Lower leg skin (tissue), 4 donors: ENCODE measurements at places on chromosomes 11 and 22.

GRCh38 chr22:22431271-22432220 is 77.0 kb downstream of the ZNF280B start:
- no peak for DNase-seq

GRCh38 chr11:3132271-3132781 is 32.8 kb downstream of the OSBPL5 start:
- DNase-seq = peak; percentile 70

GRCh38 chr11:44057340-44057739 is 8.7 kb upstream of the ACCS start:
- DNase-seq = peak; percentile 9

- no peak for DNase-seq
Observed at GRCh38 chr22:36048911-36049677, 20.5 kb upstream of the RBFOX2 start.

DNA sequence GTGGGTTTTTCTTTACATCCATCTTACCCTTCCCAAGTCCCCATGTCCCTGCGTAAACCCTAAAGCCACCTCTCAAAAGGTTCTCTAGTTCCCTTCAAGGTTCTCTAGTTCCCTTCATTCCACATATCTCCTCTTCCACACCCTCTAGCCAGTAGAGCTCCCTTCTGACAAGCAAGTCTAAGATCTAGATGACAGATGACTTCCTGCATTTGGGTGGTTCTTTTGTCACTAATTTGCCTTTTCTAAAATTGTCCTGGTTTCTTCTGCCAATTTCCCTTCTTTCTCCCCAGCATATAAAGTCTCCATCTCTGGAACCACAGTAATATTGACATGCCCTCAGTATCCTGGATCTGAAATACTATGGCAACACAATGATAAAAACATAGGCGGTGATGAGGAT is 7.8 kb downstream of the CD3E start:
- DNase-seq = no peak
